Suprapubic skin (tissue), 4 donors: ENCODE measurements at places on chromosomes 12 and 14.

- H3K4me1 ChIP-seq, result no peaks in the 10 kb centered on the region
- H3K27ac ChIP-seq, result no peak overlapping the region
- H3K4me3 ChIP-seq, result no peak overlapping the region
- no peak for DNase-seq
- no peaks in the 10 kb centered on the region for H3K36me3 ChIP-seq
- no peaks in the 10 kb centered on the region for H3K27me3 ChIP-seq
Measured at GRCh38 chr12:87216436-87216835, 812.8 kb downstream of the C12orf50 start.

- H3K36me3 ChIP-seq, result no peaks in the 10 kb centered on the region
- H3K4me1 ChIP-seq, result peaks cover 11% of the 10 kb centered on the region
- H3K27me3 ChIP-seq, result peaks cover 2% of the 10 kb centered on the region
- H3K4me3 ChIP-seq, result no peak overlapping the region
- DNase-seq, result no peak
Measured at GRCh38 chr14:54807881-54808280, 94.7 kb downstream of the GCH1 start.

- H3K27me3 ChIP-seq, result no peaks in the 10 kb centered on the region
- DNase-seq, result no peak
- H3K36me3 ChIP-seq, result no peaks in the 10 kb centered on the region
- H3K4me3 ChIP-seq, result no peak overlapping the region
- no peak overlapping the region for H3K27ac ChIP-seq
Measured at GRCh38 chr12:96752211-96752610, 154.8 kb upstream of the NEDD1 start.

GRCh38 chr14:50260072-50260471 is 28.7 kb upstream of the SOS2 start:
- no peak overlapping the region for H3K4me3 ChIP-seq
- H3K27ac ChIP-seq, result no peak overlapping the region
- no peaks in the 10 kb centered on the region for H3K4me1 ChIP-seq
- H3K27me3 ChIP-seq, result no peaks in the 10 kb centered on the region

DNA sequence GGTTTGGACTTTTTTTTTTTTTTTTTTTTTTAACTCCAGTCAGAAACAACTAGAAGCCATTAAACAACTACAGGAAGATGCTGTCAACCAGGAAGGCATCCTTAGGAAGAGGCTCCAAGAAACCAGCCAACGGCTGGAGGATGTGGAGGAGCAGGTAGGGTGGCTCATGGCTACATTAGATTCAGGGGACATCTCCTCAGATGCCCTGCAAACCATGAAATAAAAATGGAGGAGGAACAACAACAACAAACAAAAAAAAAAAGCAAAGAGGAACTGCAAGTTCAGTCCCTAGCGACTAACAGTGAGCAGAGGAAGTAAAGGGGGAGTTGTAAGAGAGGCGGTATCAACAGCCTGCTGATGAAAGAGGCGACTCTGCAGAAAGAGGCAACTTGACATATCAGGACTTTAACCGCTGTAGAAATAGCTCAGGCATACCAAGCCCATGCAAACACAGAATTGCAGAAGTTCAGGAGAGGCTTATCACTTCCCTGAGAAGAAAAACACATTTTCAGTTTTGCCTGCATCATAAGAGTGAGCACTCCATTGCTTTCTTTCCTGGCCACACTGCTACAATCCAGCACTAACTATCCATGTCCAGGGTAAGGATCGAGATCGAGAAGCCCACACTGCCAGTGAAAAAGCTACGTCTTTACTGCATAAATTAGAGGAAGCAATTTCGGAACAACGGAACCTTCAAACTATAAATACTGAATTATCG is 103.5 kb upstream of the BCAT1 start:
- peak overlapping the region; percentile 2 for H3K27ac ChIP-seq
- peaks cover 31% of the 10 kb centered on the region for H3K4me1 ChIP-seq
- peak overlapping the region; percentile 37 for H3K4me3 ChIP-seq
- no peak for DNase-seq

DNA sequence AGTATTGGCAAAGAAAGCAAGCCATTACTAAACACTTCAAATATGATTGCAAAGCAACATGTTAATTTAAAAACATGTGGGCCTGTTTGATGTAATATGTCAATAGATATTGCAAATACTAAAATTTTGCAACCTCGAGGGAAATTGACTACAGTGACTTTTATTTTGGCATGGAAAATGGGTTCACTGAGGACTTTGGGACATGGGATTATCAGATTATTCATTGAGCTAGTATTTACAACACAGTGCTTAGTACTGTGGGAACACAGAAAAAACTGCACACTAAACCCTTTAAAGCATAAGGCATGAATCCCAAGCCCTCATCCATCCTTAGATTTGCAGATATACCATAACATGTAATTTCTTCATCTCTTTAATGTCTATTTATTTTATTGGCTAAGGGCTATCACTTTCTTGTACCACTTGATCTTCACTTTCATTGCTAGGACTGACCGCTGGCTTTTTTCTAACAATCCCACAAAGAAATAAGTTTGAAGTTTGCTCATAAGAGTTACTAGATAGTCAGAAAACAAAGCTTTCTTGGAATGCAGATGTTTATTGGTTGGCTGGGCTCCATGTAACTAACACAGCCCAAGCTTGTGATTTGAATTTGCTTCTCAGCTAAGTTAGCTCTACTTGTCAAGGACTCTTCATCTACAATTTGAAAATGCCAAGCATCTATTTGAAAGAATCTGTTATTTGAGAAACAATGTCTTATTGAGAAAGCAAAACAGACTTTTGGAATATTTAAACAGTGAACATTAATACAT is 48.7 kb downstream of the PPFIBP1 start:
- no peak overlapping the region for H3K4me3 ChIP-seq
- no peaks in the 10 kb centered on the region for H3K27me3 ChIP-seq
- DNase-seq, result no peak
- H3K4me1 ChIP-seq, result peaks cover 29% of the 10 kb centered on the region
- H3K36me3 ChIP-seq, result no peaks in the 10 kb centered on the region
- H3K27ac ChIP-seq, result no peak overlapping the region

GRCh38 chr12:49109641-49110463 is 795 bp downstream of the LMBR1L start:
- peaks cover 55% of the 10 kb centered on the region for H3K4me1 ChIP-seq
- H3K27me3 ChIP-seq, result no peaks in the 10 kb centered on the region
- no peak for DNase-seq
- H3K36me3 ChIP-seq, result peaks cover 16% of the 10 kb centered on the region
- peak overlapping the region; percentile 92 for H3K27ac ChIP-seq
- H3K4me3 ChIP-seq, result peak overlapping the region; percentile 86

GRCh38 chr12:128224226-128224625 is 42.7 kb upstream of the TMEM132C start:
- H3K36me3 ChIP-seq, result no peaks in the 10 kb centered on the region
- no peak for DNase-seq
- H3K4me3 ChIP-seq, result no peak overlapping the region
- H3K4me1 ChIP-seq, result no peaks in the 10 kb centered on the region
- no peak overlapping the region for H3K27ac ChIP-seq

- H3K27ac ChIP-seq, result no peak overlapping the region
- no peaks in the 10 kb centered on the region for H3K27me3 ChIP-seq
- DNase-seq, result no peak
- no peaks in the 10 kb centered on the region for H3K36me3 ChIP-seq
- no peaks in the 10 kb centered on the region for H3K4me1 ChIP-seq
Measured at GRCh38 chr12:104164634-104165033, 26.6 kb upstream of the NFYB start.

DNA sequence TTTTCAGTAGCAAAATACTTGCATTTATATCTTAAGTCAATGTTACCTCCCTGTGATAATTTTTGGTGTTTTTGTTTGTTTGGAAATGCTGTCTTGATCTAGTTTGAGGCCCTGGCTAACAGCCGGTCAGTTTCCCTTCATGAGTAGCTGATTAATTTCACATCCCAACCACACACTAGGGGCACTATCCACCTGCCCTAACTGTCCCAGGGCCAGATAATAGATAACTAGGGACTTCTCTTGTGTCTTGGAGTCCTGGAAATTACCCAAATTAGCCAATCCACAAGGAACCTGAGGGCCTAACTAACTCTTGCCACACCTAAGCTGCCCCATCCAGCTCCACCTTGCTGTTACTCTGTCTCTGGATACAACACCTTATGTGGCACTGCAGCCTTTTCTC is 399.9 kb downstream of the FOXG1 start:
- no peak overlapping the region for H3K27ac ChIP-seq
- no peaks in the 10 kb centered on the region for H3K36me3 ChIP-seq
- no peaks in the 10 kb centered on the region for H3K4me1 ChIP-seq
- no peak for DNase-seq
- no peak overlapping the region for H3K4me3 ChIP-seq

DNA sequence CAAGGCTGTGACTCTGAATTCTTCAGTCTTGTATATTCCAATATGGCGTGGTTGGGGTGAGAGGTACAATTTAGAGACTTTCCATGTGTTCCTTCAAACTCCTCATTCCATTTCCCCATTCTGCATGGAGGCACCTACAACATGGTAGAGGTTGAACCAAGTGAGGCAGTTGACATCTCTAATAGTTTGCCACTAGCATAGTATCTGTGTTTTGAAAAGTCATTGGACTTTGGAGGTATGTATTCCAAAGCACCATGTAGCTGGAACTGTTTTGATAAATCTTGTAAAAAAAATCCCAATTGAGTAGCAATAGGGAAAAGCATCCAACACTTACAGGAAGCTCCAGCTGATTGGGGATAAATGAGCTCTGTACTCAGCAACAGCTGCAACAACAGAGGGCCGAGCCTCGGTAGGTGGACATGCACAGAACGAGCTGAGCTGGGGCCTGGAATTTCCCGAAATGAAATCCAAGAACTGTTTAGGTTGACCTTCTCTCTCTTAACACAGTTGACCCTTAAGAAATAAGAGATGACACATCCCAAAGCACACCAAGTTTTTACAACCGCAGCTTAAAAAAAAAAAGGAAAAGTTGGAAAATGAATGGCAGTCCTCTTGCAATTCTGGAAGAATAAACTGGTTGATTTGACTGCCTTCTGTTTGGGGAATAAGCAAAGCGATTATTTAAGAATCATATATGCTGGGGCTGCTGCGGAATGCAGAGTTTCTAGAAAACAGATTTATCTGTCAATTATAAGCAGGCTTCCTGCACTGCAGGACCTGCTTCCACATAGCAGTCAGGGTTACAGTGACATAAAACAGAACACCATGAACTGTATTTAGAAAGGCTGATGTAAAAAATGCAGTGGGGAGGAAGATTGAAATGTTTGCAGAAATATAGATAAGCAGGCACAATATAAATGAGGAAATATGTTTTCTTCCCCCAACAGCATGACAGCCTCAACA is 194.6 kb upstream of the KRR1 start:
- H3K27ac ChIP-seq, result no peak overlapping the region
- no peak overlapping the region for H3K4me3 ChIP-seq
- H3K4me1 ChIP-seq, result peaks cover 8% of the 10 kb centered on the region
- no peaks in the 10 kb centered on the region for H3K27me3 ChIP-seq

DNA sequence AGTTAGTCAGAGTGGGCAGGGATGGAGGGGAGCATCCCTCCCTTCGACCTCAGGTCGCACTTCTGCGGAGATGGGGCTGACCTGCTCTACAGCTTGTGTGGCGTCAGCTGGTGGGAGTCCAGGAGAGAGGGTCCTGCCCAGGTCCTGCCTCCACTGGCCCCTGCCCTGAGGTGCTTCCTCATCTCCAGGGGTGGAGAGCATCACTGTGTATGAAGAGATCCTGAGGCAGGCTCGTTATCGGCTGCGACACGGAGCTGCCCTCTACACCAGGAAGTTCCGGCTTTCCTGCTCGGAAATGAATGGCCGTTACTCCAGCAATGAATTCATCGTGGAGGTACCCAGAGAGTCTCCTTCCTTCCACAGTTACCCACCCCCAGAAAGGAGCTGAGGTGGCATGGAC is 20.2 kb downstream of the CLSTN3 start:
- H3K36me3 ChIP-seq, result peaks cover 39% of the 10 kb centered on the region
- DNase-seq, result no peak
- H3K4me1 ChIP-seq, result peaks cover 17% of the 10 kb centered on the region
- H3K4me3 ChIP-seq, result no peak overlapping the region
- H3K27me3 ChIP-seq, result no peaks in the 10 kb centered on the region

DNA sequence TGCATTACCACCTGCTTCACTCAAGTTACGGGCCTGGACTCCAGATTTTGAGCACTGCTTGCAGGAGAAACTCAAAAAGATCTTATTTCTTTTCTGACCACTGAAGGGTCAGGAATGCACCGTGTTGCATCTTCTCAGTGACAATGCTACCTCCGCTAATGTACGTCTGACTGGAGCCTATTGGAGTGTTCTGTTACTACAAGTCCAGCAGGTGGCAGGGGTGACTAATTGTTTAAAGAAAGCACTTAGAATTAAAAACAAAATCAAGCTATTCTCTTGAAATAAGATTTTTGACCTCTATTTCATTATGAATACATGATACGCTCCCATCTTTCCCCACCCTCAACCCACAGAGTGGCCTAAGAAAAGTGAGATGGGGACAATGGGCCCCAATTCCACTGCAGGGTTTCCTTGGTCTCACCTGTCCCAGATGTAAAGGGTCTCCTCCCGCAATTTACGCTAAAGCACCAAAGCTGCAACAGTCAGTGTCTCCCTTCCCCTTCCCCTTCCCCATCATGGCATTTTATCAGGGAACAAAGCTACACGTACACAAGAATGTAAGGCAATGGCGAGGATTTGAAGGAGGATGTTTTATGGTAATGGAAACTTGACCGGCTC is 2.2 kb downstream of the TBPL2 start:
- H3K27ac ChIP-seq, result no peak overlapping the region
- peaks cover 6% of the 10 kb centered on the region for H3K27me3 ChIP-seq
- H3K4me1 ChIP-seq, result no peaks in the 10 kb centered on the region

DNA sequence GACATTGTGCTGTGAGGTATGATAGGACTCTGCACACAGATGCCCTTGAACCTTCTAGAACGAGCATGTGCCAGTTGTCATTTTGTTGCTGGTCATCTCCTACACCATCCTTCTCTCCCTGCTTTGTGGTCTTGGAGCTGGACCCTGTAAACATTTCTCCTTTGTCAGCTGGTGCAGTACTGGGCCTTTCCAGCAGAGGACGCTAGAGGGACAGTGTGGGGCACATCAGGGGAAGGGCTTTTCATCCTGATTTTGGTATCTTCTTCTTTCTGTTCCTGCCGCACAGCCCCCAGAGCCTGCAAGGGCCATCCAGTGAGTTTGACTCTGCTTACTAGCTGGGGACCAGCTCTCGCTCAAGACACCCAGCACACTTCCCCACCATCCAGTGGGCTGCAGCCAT is 484.6 kb downstream of the AACS start:
- DNase-seq, result no peak
- H3K4me3 ChIP-seq, result no peak overlapping the region
- no peaks in the 10 kb centered on the region for H3K27me3 ChIP-seq
- H3K4me1 ChIP-seq, result no peaks in the 10 kb centered on the region

- no peak overlapping the region for H3K27ac ChIP-seq
- H3K36me3 ChIP-seq, result no peaks in the 10 kb centered on the region
- peaks cover 5% of the 10 kb centered on the region for H3K4me1 ChIP-seq
- H3K4me3 ChIP-seq, result no peak overlapping the region
Measured at GRCh38 chr14:72902801-72903530, 9.1 kb upstream of the DPF3 start.

DNA sequence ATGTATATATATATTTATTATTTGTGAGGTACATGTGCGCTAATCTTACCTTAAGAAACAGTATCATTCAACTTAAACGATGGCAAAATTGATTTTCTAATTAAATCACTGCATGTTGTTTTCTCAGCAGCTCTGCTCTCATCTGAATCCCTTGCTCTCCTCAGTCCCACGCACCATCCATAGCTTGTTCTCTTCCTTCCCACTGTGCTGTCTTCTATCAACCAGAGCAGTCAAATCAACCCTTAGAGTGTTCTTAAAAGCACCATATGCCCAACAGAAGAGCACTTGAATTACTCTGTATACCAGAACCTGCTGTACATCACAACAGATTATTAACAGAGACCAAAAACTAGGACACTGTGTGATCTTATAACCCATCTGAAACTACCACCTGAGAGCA is 209.4 kb upstream of the G2E3 start:
- H3K27ac ChIP-seq, result no peak overlapping the region
- H3K36me3 ChIP-seq, result no peaks in the 10 kb centered on the region
- H3K4me3 ChIP-seq, result no peak overlapping the region
- no peaks in the 10 kb centered on the region for H3K27me3 ChIP-seq
